ENCODE measurements at places on chromosomes 6 and 20. TPM values are rescaled to one million over a fixed set of nuclear protein-coding genes. Genes with fewer than 3 reads are reported as not detected.

Gene HLA-DPA1
- 1.8 TPM for total RNA-seq

Gene PDE10A
- 44.2 TPM for total RNA-seq

Gene ACTL10
- total RNA-seq, result 1.4 TPM

Gene FUT9
- not detected for total RNA-seq

Gene DOP1A
- 5.4 TPM for total RNA-seq

Gene ADISSP
- total RNA-seq, result 20.1 TPM

Gene SPINT3
- total RNA-seq, result not detected

Gene RNF182
- 5.3 TPM for total RNA-seq

Gene DNAH8
- not detected for total RNA-seq

Gene RIMS4
- total RNA-seq, result not detected

Gene MTFR2
- 8.0 TPM for total RNA-seq

Gene CDH4
- 21.2 TPM for total RNA-seq

Gene RIMS1
- 0.91 TPM for total RNA-seq

Gene MICB
- total RNA-seq, result 23.1 TPM

Gene SRMS
- total RNA-seq, result not detected

Gene TSHZ2
- 1.0 TPM for total RNA-seq

Gene TP53RK
- 20.3 TPM for total RNA-seq

Data from epithelial cell of alveolus of lung (primary cell).